ENCODE measurements at places on chromosomes 6 and 20.

GRCh38 chr6:20497216-20498040 is 36.8 kb upstream of the CDKAL1 start:
- no peaks in the 10 kb centered on the region for H3K36me3 ChIP-seq
- H3K4me3 ChIP-seq = no peak overlapping the region
- H3K4me1 ChIP-seq = no peaks in the 10 kb centered on the region
- DNase-seq = no peak
- no peak overlapping the region for H3K27ac ChIP-seq

DNA sequence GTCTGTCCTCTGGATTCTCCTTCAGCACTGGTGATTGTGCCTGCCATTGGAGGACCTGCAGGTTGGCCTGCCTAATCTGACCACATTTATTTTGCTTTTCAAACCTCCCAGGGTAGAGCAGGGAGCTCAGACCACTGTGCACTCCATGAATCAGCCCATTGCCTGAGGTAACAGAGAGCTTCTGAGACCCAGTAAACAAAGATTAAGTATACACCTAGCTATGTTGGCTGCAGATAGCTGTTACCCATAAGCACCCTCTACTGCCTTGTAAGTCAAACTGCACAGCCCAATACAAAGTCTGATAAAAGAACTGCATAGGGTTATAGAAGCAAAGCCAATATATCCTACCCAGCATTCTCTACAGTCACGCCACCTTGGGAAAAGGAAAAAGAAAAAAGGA is 338.7 kb downstream of the HTR1B start:
- H3K4me1 ChIP-seq = no peaks in the 10 kb centered on the region

DNA sequence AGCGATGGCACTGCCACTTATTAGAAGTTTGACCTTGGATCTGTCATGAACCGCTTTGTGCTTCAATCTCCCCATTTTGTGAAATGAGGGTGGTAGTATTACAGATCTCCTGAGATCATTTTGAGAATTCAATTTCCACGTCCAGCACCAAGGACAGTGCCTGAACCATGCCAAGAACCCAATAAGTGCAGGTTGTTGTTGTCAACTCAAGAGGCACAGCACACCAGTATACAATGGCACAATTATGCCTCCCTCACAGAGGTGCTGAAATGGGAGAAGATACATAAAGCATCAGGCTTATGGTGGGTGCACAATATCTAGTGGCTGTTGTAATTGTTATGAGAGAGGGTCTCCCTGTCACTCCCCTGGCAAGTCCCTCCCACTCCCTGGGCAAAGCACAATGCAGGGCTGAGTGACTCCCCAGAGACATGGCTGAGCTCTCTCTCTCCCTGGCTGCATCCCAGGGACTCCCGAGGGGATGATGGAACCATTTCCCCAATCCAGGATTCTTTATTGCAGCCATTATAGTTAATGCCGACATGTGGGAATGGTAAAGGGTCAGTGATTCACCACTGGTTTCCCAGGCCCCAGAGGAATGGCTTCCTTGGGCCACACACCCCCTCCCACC is 78.7 kb downstream of the CDH22 start:
- H3K36me3 ChIP-seq = no peaks in the 10 kb centered on the region
- DNase-seq = no peak
- no peak overlapping the region for H3K4me3 ChIP-seq

DNA sequence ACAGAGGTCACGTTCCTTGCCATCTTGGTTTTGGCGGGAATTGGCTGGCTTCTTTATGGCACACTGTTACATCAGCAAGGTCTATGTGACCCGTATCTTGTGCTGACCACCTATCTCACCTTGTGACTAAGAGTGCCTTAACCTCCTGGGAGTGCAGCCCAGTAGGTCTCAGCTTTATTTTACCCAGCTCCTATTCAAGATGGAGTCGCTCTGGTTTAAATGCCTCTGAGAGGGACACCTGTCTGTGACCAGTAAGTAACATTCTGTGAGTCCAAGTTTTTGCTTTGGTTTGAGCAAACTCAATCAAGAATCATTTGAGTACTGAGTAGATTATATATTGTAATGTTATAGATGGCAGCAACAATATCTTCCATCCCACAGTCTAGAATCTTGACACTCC is 85.0 kb downstream of the BMP2 start:
- DNase-seq = no peak
- no peaks in the 10 kb centered on the region for H3K27me3 ChIP-seq
- H3K4me3 ChIP-seq = no peak overlapping the region
- H3K4me1 ChIP-seq = no peaks in the 10 kb centered on the region

DNA sequence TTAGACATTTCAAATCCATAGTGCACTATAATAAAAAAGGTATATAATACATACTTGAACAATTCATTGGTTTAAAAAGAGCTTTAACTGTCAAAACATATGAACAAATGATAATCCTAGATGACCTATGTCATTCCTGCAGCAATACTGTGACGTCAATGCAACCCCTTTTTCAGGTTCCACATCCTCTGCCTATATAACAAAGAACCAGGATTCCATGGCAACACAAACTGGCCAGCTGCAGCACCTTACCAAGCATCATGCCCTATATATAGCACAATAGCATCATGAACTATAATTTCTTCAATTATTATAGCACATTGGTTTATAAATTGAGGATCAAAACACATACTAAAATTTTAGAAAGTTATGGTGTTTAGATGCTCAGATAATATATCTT is 578 bp upstream of the PTCHD4 start:
- no peaks in the 10 kb centered on the region for H3K36me3 ChIP-seq
- DNase-seq = no peak
- no peaks in the 10 kb centered on the region for H3K4me1 ChIP-seq
- H3K4me3 ChIP-seq = no peak overlapping the region
